ENCODE measurements at places on chromosomes 7 and 10.

DNA sequence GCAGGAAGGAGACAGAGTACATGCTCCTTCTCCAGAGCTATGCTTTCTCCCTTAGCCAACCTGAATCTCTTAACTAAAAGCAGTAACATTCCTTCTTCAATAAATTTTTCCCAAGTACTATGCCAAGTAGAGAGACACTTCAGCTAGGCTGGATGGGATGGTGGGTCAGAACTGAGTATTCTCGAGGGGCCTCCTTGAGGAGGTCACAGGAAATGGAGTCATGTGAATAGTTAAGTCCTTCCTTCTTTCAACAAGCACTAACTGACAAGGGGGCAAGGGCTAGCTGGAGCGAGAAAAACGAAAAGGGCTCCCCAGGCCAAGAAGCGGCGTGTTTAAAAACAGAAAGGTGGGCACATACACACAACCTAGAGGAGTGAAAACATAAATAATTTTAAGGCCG lies 5.5 kb downstream of the RSU1 start:
- DNase-seq, result no peak

GRCh38 chr7:132108563-132108962 lies 467.7 kb downstream of the PLXNA4 start:
- no peak for DNase-seq

DNA sequence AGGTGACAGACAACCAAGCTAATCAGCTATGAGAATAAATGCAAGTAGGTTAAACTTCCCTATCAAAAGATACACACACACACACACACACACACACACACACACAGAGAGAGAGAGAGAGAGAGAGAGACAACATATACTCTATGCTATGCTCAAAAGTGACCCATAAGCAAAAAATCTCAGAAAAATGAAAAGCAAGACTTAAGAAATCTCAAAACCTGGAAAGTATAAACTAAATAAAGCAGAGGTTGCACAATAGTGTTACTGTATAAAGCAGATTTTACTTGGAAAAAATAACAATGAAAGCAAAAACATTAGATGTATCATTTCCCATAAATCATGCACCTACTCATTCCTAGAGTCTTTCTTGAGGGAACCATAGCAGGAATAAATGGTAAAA lies 221.5 kb downstream of the INHBA start:
- DNase-seq, result no peak

DNA sequence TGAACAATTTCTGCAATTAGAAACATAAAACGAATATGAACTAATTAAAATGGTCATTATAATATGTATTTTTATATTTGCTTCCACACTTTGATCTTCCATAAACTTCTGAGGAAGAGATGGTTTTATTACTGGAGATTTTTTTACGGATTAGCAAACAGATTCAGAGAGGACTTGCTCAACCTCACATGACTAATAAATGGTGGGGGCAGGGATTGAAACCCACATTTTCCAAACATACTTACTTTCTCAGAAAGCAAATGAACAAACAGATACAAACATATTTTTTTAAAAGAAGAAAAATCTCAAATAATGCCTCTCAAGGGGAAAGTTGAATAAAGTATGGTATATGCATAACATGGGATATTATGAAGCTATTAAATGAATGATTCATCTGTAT lies 18.3 kb downstream of the ANKMY2 start:
- no peak for DNase-seq

DNA sequence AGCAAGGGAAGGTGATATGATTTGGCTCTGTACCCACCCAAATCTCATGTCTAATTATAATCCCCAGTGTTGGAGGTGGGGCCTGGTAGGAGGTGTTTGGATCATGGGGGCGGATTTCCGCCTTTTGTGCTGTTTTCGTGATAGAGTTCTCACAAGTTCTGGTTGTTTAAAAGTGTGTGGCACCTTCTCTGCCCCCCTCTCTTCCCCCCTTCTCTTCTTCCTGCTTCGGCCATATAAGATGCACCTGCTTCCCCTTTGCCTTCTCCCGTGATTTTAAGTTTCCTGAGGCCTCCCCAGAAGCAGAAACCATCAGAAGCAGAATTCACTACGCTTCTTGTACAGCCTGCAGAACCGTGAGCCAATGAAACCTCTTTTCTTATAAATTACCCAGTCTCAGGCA lies 21.1 kb downstream of the BTRC start:
- DNase-seq, result no peak

DNA sequence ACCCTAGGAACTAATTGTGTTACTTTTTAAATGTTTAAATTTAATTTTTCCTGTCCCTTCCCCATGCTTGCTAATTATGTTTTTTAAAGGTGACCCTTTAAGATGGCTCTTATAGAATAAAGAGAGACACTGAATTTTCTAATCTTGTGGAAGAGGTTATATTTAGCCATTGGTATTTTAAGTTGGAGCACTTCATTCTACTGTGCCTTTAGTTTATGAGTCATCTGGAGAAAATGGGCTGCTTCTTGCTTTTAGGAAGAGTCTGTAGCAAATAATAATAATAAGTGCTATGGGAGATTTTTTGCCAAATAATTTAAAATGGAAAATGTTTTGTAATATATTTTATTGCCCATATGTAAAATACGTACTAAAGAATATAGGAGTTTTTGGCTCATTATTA lies 139.7 kb downstream of the ADK start:
- no peak for DNase-seq

GRCh38 chr7:14381936-14382335 lies 392.5 kb upstream of the ETV1 start:
- no peak for DNase-seq

DNA sequence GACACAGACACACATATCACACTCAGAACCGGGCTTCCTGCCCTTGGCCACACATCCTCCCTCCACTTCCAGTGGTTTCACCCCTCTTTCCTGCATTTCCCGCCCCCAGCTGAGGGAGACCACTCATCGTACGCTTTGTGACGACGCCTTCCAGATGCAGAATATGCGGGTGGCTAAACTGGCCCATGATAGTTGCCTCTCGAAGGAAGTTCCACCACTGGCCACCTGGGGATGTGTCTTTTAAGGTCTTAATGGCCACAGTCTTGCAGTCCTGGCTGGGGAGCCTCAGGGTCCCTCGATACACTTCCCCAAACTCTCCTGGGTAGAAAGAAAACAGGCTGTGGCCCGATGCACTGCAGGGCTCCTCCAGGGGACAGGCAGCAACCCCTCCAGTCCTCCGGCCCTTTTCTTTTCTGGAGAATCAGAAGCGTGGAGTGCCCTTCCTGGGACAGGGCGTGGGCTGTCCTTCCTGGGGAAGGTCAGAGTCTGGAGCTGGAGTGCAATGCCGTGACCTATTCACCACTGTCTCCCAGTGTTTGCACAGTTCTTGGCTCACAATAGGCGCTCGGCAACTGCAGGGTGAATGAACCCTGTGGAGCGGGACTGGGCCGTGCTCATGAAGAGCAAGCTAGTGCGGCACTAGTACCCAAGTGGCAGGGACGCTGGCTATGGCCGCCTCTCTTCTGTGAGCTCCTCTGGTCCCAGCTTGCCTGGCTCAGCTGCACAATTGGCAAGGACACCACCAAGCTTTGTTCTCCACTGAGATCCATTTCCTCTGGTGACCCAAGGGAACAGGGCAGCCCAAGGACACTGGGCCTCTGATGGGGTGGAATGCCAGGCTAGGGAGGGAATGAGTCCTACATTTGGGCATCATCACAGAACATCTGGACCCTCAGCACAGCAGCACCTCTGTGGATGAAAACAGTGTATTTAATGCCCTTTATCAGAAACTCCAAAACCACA lies 13.2 kb downstream of the EPHA1 start:
- no peak for DNase-seq

GRCh38 chr10:103086799-103087198 lies 106.3 kb downstream of the NT5C2 start:
- DNase-seq, result no peak

- no peak for DNase-seq
These were observed 426.9 kb upstream of the PCDH15 start for GRCh38 chr10:55227967-55228366.

- no peak for DNase-seq
These were observed 77.4 kb upstream of the ANLN start for GRCh38 chr7:36312064-36312914.

GRCh38 chr10:33006342-33006887 lies 48.4 kb upstream of the ITGB1 start:
- DNase-seq, result no peak

GRCh38 chr10:121594623-121595350 lies 3.5 kb downstream of the FGFR2 start:
- no peak for DNase-seq

- DNase-seq, result no peak
These were observed 285.9 kb upstream of the CSTF2T start for GRCh38 chr10:51985336-51985735.

DNA sequence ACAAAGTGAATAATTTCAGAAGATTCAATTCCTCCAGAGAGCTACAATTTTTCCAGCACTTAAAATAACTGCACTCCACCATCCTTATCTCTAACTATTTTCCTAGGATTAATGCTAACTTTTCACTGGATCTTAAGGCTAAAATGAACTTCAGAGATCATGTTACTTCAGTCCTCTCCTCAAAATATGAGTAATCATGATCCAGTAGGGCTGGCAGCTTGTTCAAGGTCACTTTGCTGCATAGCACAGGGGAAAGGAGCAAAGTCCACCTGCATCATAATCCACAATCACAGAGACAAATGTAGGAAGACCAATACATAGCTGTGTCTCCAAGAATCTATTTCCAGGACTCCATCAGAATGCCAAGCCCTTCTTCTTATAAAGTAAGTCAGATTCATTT lies 150.3 kb downstream of the LRRTM3 start:
- DNase-seq, result no peak

- peak; percentile 45 for DNase-seq
These were observed 5.8 kb upstream of the SCD start for GRCh38 chr10:100340948-100341847.

DNA sequence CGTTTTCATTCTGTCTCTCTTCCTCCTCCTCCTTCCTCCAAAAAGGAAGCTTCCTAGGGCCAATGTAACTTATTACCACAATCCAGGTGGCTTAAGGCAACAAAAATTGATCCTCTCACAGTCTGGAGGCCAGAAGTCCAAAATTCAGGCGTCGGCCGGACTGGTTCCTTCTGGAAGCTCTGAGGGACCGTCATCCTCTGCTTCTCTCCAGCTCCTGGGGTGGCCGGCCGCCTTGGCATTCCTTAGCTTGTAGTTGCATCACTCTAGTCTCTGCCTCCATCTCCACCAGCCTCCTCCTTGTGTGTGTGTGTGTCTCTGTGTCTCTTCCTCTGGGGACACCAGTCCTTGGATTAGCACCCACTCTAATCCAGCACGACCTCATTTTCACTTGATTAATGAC lies 89.0 kb upstream of the NPTX2 start:
- no peak for DNase-seq

DNA sequence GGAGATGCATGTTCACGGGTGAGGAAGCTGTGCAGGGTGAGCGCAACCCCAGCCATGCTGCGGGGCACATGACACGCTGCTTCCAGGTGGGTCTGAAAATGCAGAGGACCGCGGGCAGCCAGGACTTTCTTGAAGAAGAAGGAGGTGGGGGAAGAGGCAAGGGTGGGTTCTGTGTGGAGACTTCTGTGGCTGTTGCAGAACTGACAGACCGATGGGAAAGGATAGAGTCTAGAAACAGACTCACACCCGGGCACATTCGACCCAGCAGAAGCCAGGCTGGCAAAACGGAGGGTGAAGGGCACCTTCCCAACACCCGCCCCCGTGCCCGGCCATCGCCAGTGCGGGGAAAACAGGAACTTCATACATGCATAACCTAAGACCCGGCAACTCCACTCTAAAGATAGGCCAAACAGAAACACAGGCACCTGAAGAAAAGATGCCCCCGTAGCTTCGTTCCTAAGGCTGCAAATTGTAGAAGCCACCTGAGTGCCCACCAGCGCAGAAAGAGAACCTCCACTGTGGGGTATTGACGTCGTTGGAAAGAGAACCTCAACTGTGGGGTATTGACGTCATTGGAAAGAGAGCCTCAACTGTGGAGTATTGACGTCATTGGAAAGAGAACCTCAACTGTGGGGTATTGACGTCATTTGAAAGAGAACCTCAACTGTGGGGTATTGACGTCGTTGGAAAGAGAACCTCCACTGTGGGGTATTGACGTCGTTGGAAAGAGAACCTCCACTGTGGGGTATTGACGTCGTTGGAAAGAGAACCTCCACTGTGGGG lies 4.8 kb upstream of the KNDC1 start:
- DNase-seq, result no peak

GRCh38 chr7:15430911-15431310 lies 130.9 kb downstream of the AGMO start:
- no peak for DNase-seq

- no peak for DNase-seq
These were observed 81.8 kb downstream of the PAX2 start for GRCh38 chr10:100826983-100827818.

- no peak for DNase-seq
These were observed 462.4 kb downstream of the DNAJB6 start for GRCh38 chr7:157799076-157799685.

DNA sequence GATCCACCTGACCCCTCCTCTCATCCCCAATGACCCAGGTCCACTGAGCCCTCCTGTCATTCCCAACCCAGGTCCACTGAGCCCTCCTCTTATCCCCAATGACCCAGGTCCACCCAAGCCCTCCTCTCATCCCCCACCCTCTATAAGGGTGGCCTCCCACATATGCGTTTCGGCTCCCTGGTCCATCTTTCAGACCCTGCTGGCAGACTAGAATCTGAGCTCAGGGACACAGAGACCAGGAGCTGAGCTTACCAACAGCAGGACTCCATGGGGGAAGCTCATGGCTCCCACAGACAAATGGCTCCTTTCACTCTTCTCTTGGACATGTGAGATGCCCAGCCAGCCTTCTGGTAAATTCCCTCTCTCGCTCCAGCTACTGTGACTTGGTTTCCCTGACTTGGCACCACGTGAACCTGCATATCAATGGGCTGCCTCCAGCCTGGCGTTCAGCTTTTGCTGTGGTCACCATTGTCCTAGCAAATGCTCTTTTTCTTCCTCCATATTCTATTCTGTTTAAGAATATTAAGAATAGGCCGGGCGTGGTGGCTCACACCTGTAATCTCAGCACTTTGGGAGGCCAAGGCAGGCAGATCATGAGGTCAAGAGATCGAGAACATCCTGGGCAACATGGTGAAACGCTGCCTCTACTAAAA lies 24.8 kb upstream of the INPP5A start:
- DNase-seq, result no peak

DNA sequence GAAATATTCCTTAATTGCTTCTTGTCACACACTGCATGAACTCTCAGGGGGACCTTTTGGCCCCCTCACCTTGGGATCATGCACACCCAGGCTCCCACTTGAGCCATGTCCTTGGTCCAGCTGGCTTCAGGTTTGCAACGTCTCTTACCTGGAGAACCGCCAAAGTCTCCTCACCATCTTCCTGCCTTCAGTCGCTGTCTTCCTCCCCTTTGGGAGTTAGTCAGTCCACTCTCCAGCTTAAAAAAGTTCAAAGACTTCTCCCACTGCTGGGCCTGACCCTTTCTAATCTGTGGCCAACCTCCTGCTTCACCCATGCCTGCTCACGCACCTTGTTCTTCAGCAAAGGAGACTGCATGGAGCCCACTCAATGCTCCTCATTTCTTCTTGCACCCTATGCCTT lies 82.6 kb upstream of the LRRC4 start:
- no peak for DNase-seq

GRCh38 chr7:30727061-30727945 lies 24.6 kb upstream of the INMT start:
- no peak for DNase-seq

- no peak for DNase-seq
These were observed 342.1 kb downstream of the SEMA3D start for GRCh38 chr7:84844771-84845170.

Measured in inflammatory macrophage treated with lipopolysaccharide for 1 hour (primary cell).